AG04450 (cell line): ENCODE measurements at places on chromosomes 5 and 9.

- DNase-seq = no peak
Measured at GRCh38 chr9:22210262-22210661, 201.2 kb upstream of the CDKN2B start.

DNA sequence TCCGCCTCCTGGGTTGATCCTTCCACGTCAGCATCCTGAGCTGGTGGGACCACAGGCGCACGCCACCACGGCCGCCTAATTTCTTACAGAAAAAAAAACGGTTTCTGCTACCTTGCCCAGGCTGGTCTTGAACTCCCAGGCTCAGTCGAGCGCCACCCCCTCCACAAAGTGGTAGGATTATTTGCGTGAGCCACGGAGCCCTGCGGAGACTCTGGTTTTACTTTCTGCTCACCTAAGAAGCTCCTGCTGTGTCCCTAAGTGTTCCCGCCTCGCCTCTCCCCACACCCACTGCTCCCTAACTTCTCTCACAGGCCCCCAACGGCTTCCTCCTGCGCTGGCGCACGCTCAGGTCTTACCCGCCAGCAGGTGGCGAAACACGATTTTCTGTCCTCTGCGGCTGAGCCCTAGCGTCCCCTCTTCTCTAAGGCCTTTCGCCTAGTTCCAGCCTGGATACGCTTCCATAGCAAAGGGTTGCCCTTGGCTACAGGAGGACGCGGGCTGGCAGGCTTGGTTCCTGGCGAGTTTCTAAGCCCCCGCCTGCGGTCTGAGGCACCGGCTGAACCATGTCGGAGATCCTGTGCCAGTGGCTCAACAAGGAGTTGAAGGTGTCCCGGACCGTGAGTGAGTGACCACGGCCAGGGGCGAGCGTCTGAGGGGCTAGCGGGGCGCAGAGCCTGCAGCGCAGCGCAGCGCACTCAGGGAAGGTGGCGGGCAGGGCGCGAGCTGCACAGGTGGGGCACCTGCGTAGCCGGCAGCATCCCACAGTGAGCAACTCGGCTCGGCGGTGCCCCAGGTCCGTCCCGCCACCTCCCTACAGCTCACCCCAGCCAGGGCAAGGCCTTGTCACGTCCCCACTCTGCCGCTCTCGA, at the start of gene SPEF2:
Gene SPEF2, plus strand, starts transcription at position 429 of the 869 bp plus-strand sequence. Its CDS starts 135 bp downstream, at position 564.
- peak; percentile 74 for DNase-seq

- DNase-seq = no peak
Measured at GRCh38 chr5:94403483-94403882, 214.9 kb downstream of the KIAA0825 start.

DNA sequence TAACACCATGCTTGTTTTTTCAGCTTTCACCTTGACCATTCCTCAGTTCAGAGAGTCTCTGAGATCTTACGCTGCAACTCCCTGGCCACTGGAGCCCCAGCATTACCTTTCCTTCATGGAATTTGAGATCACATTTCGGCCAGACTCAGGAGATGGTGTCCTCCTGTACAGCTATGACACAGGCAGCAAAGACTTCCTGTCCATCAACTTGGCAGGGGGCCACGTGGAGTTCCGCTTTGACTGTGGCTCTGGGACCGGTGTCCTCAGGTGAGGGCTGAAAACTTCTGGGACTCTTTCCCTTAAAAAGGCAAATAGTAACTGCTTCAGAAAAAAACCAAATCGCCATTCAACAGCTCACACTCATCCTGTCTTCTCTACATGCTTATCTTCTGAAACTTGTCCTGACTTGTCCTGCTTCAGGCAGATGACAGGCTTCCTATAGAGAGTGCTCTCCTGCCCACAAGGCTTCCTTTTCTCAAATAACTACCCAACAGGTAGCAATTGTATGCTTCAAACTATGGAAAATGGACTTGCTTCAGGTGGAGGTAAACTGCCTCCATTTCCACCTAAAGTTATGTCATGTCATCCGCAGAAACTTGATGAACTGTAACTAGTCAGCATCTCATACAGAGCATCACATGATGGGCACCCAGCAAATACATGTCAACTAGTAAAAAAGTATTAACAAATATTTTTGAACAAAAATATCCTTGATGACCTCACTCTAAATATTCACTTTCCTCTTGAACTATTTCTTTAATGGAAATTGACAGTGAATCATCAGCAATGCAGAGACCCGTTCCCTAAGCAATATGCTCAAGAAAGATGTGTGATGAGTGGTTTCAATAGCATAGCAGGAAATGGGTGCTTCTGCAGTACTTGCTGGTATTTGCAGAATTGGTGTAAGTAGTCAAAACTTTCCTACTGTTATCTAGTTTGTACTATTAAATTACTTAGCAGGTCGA, 129.2 kb downstream of the LIFR start:
- DNase-seq = no peak

- DNase-seq = no peak
Measured at GRCh38 chr5:74798977-74799911, 32.2 kb downstream of the NSA2 start.
